ENCODE measurements at places on chromosomes 7 and 10. TPM values are rescaled to one million over a fixed set of nuclear protein-coding genes. Genes with fewer than 3 reads are reported as not detected.
A peak's percentile ranks its signal among the peaks of the same experiment; 100 is the strongest.

DNA sequence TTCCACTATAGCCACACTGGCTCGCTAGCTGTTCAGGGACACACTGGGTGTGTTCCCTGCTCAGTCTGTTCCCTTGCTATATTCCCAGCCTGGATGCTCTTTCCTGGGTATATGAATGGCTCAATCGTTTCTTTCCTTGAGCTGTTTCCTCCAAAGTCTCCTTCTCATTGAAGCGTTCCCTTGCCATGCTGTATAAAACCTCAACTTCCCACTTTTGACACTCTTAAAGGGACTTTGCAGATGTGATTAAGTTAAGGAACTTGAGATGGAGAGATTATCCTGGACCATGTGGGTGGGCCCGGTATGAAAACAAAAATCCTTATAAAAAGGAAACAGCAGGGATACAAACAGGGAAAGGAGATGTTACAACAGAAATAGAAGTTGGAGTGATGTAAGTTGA, 973.1 kb downstream of the LRMDA start:
- peak overlapping the region; percentile 65 for H3K27ac ChIP-seq
- no peaks in the 10 kb centered on the region for H3K27me3 ChIP-seq
- no peak overlapping the region for H3K4me3 ChIP-seq

DNA sequence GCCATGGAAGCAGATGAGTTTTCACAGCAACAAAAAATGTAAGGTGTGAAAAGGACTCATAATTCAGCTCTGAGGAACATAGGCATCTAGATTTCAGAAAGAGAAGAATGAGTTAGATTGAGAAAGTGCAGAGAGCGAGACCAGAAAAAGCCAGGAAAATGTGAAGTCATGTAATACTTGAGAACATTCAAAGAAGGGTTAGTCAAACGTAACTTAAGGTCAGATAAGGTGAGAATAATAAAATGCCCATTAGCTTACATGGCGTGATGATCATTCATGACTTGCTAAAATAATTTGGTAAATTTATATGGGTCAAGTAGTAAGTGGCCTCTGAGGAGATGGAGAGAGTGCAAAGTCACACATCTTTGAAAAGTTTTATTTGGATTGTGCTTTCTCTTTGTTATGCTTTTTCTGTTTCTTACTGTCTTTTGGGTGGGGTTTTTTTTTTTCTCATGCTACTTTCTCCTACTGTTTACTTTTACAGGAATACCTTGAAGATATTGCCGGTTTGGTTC, 271.8 kb upstream of the NRG3 start:
- H3K27me3 ChIP-seq = no peaks in the 10 kb centered on the region
- H3K27ac ChIP-seq = no peak overlapping the region
- no peaks in the 10 kb centered on the region for H3K4me1 ChIP-seq
- no peak overlapping the region for H3K4me3 ChIP-seq
- no peaks in the 10 kb centered on the region for H3K36me3 ChIP-seq

GRCh38 chr10:4698075-4698474, 127.9 kb upstream of the AKR1E2 start:
- peak overlapping the region; percentile 53 for H3K27ac ChIP-seq
- H3K4me1 ChIP-seq = no peaks in the 10 kb centered on the region
- no peaks in the 10 kb centered on the region for H3K36me3 ChIP-seq
- DNase-seq = peak; percentile 53

GRCh38 chr7:69698109-69698825, 100.0 kb downstream of the AUTS2 start:
- no peak for DNase-seq
- peaks cover 5% of the 10 kb centered on the region for H3K4me1 ChIP-seq
- H3K4me3 ChIP-seq = no peak overlapping the region

- no peak overlapping the region for H3K27ac ChIP-seq
- no peaks in the 10 kb centered on the region for H3K4me1 ChIP-seq
- H3K27me3 ChIP-seq = no peaks in the 10 kb centered on the region
- H3K36me3 ChIP-seq = peaks cover 6% of the 10 kb centered on the region
- H3K4me3 ChIP-seq = no peak overlapping the region
Observed at GRCh38 chr10:34313353-34313752, 501.7 kb downstream of the PARD3 start.

DNA sequence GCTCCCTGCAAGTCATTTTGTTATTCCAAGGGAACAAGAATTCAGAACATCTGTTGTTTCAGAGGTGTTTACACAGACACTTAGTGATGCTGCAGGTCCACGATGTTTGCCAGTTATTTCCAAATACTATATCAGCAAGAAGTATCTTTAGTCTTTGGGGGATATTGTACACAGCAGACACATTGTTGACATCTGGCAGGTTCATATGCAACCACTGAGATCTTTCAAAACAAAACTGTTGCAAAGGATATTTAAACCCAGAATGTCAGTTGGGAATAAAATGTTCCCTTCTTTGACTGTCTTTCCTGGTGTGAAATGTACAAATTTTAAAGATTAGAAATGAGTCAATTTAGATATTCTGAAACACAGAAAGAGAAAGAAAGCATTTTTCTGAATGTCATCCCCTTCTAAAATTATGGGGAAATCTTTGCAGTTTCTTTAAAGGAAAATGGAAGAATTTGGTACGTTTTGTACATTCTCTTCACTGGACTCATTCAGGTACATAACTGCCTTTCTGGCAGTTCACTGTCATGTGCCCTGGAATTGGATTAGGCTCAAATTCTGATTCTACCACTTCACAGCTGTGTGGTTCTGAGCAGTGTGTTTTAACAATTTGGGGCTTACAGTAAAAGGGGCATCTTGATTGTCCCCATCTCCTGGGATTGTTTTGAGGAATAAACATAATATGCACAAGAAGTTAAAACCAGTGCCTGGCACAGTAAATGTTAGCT, 40.3 kb upstream of the CELF2 start:
- peak overlapping the region; percentile 42 for H3K27ac ChIP-seq
- no peaks in the 10 kb centered on the region for H3K36me3 ChIP-seq
- no peaks in the 10 kb centered on the region for H3K27me3 ChIP-seq

DNA sequence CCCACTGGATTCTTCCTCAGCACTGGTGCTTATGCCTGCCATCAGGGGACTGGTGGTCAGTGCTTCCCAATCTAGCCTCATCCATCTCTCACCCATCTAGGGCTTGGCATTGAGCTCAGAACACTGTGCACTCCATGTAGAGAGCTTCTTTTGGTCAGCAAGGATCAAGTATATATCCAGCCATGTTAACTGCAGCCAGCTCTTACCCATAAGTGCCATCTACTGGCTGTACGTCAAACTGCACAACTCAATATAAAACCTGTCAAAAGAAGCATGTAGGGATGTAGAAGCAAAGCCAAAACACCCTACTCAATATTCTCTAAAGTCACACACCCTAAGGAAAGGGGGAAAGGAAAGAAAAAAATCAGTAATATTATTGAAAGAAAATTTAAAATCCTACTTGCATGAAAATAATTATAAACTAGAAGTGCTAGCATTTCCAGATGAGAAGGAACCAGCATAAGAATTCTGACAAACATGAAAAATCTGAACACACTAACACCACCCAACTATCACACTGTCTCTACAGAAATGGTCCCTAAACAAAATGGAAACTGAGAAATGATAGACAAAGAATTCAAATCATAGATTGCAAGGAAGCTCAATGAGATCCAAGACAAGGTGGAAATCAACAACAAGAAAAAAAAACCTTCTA, 531.1 kb upstream of the STEAP1 start:
- DNase-seq = no peak
- H3K4me1 ChIP-seq = peaks cover 4% of the 10 kb centered on the region
- no peak overlapping the region for H3K4me3 ChIP-seq

- no peaks in the 10 kb centered on the region for H3K27me3 ChIP-seq
- no peak for DNase-seq
- H3K4me3 ChIP-seq = no peak overlapping the region
- H3K4me1 ChIP-seq = peaks cover 29% of the 10 kb centered on the region
- H3K36me3 ChIP-seq = no peaks in the 10 kb centered on the region
Observed at GRCh38 chr10:986137-986825, 2.0 kb upstream of the GTPBP4 start.

DNA sequence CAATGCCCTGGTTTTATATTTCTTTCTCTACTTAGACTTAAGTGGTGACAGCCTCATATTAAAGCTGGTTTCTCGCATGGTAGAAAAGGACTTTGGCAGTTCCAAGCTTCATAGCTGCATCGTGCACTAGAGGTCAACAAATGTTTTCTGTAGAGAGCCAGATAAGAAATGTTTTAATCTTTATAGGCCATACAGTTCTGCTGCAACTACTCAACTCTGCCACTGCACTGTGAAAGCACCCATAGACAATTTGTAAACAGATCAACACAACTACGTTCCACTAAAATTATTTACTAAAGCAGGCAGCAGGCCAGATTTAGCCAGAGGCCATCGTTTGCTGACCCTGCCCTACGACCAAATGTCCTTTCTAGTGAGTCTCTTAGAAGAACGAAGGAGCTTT, 36.7 kb downstream of the CSGALNACT2 start:
- DNase-seq = no peak
- no peaks in the 10 kb centered on the region for H3K4me1 ChIP-seq
- H3K36me3 ChIP-seq = peaks cover 91% of the 10 kb centered on the region
- H3K4me3 ChIP-seq = no peak overlapping the region

WNT2 gene
- total RNA-seq = 1.4 TPM

GIMAP4 gene
- total RNA-seq = 68.6 TPM

SFR1 gene
- total RNA-seq = 5.5 TPM

MMD2 gene
- total RNA-seq = not detected

COL13A1 gene
- total RNA-seq = 0.70 TPM

ADCYAP1R1 gene
- total RNA-seq = 1.5 TPM
